ENCODE measurements at places on chromosomes 5 and 9.
A peak's percentile ranks its signal among the peaks of the same experiment; 100 is the strongest.

GRCh38 chr9:124016175-124017050 lies 4.8 kb downstream of the LHX2 start:
- DNase-seq = no peak

GRCh38 chr5:140142856-140143255 lies 17.1 kb downstream of the IGIP start:
- DNase-seq = peak; percentile 30

DNA sequence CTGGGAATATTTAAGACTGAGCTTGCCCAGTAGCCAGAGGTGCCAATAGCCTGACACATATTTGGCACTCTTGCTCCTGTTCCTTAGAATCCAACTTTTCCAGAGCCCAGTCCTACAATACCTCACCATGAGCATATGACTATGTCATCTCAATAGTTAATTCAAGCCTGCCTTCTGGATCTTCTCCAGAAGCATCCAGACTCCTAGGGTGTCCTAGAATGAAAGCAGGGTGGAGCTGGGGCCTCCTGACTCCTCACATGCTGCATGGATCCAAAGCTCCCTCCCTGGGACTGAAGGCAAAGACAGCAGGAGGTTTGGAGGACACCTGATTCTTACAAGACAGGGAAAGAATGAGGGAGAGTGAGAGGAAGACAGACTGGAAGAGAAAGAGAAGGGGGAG lies 37.9 kb downstream of the SH3TC2 start:
- DNase-seq = no peak

DNA sequence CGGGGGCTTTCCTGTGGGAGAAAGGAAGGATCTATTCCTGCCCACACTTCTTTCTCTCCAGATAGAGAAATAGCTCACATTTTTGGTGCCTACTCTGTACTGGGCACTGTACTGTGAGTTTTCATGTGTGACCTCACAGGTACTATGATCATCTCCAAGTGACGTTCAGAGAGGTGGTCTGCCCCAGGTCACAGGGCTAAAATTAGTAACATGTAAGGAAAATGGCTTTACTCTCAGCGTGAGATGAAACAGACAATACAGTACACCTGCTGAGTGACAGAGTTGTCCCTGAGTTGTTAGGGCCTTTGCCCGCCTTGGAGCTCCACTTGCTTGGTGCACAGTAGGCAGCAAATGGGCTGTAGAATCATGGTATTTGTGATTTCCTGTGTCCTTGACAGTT lies 306.1 kb upstream of the DMRT1 start:
- no peak for DNase-seq

GRCh38 chr9:114366334-114367128 lies 21.3 kb downstream of the AKNA start:
- DNase-seq = no peak

GRCh38 chr9:88184976-88185375 lies 46.7 kb upstream of the SPATA31C2 start:
- DNase-seq = no peak

DNA sequence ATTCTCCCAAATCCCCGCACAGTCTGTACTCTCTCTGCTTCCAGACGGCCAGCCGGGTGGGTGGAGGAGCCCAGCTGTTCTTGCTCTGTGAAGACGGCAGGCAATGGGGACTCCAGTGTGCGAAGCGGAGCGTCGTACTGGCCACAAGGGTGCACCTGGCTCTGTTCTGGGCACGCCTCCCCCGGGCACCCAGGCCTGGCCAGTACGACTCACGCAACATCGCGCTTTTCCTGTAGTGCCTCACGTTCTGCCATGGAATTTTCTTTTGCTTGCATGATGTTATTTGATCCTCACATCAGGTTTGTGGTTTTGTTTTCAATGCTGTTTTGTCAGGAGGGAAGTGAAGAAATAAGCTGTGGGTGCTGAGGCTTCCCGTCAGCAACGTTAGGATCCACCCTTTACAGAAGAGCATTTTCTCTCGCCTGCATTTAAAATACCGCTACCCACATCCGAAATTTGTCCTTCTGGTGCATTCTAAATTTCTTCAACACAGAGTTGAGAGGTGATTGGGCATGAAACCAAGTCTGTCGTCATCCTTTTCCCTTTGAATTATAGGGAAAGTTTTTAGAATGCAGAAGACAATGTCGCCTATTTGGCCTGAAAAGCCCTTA lies 311.7 kb downstream of the TRIM36 start:
- DNase-seq = no peak

GRCh38 chr9:127128341-127129072 lies 6.1 kb upstream of the ANGPTL2 start:
- no peak for DNase-seq

DNA sequence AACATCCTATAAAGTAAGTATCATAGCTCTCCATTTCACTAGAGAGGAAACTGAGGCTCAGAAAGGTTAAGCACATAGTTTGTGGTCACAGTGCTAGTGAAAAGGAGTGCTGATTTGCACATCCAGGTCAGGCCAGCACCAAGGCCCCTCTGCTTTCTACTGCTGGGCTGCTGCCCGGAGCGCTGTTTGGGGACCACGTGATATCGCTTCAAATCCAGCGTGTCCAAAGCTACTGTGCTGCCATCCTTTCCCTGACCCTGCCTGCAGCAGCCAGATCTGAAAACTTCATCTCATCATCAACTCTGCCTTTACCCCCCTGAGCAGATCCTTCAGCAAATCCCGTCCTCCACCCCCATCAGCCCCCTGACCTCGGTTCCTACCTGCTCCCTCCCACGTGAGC lies 40.7 kb upstream of the AKNA start:
- no peak for DNase-seq

DNA sequence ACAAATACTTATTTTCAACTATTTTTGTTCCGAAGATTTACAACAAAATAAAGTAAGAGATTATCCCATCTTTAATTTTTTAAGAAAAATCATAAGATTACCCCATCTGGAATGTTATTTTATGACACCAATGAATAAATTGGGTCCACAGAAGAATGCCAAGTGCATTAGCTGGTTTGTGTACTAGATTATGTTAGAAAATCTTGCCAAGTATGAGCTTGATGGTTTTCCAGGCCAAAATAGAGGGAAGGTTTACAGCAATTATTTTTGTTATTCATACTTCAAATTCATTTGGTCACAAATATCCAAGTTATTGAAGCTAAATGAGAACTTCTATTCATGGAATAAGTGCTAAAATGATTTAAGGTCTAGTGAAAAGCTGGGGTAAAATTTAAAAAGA lies 109.4 kb upstream of the DMRTA1 start:
- no peak for DNase-seq

GRCh38 chr5:107633171-107633901 lies 37.4 kb downstream of the EFNA5 start:
- no peak for DNase-seq

GRCh38 chr5:1468247-1468612 lies 23.0 kb upstream of the SLC6A3 start:
- no peak for DNase-seq

DNA sequence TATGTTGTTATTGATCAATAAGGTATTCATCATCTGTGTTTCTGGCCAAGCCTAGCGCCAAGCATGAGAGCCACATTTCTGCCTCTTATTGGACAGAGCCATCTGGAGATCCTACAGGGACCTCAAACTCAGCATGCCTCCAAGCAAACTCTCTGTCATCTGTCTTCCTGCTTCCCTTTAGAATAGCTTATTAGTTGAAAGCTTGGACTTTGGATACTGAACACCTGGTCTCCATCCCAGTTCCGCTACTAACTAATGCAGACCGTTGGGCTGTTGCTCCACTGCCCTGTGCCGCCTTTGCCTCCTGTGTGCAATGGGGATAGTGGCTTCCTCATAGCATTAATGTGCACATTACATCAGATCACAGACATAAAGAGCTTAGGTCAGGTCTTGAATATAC lies 65.5 kb downstream of the MAP1B start:
- no peak for DNase-seq
